NCI-H69 (cell line): ENCODE measurements at places on chromosomes 5 and 9.

DNA sequence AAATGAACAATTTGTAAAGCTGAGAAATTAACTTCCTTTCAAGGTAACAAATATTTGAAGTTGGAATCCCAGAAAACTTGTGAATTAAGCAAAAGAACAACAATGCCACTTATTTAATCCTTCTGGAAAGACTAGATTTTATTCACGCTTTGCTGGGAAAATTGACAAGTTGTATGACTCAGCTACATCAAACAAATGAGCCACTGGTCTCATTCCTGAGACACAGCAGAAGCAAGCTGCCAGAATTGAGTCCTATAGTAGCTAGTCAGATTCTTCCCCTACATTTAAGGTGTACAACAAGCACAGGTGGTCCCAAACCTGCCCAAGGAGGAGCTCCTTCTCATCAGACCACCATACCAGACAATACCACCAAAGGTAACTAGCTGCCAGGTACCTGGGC is 280.7 kb downstream of the SPOCK1 start:
- DNase-seq: peak; percentile 62

- no peak for DNase-seq
Observed at GRCh38 chr5:151106043-151106442, 25.2 kb upstream of the TNIP1 start.

DNA sequence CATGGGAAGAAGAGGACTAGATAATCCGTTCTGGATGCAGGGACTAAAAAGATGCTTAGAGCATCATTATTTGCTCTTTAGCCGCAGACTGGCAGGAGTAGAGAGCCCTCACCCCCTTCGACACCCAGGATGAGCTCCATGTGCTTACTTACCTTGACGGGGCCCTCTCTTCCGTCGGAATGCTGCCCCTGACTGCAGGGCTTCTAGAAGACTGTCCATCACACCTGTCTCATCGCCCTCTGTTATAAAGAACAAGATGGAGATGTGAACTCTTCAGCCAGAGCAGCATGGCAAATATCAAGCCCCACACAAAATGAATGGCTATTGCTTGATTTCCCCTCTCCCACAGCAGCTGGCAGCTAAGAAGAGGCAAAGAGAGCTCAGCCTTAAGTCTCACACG is 35.1 kb downstream of the PCDHGC5 start:
- no peak for DNase-seq

- DNase-seq: no peak
Observed at GRCh38 chr9:79672236-79672635, 100.5 kb downstream of the TLE4 start.
